SK-N-SH treated with all-trans-retinoic acid at 6 μM for 48 hours (cell line): ENCODE measurements at places on chromosomes 3 and 15.

GRCh38 chr3:168722091-168722490, 626.4 kb upstream of the GOLIM4 start:
- no peak for ATAC-seq

GRCh38 chr3:70728311-70728710, 415.9 kb upstream of the MDFIC2 start:
- no peak for ATAC-seq

GRCh38 chr3:100254168-100254777, 6.5 kb upstream of the TBC1D23 start:
- peak; percentile 96 for ATAC-seq

DNA sequence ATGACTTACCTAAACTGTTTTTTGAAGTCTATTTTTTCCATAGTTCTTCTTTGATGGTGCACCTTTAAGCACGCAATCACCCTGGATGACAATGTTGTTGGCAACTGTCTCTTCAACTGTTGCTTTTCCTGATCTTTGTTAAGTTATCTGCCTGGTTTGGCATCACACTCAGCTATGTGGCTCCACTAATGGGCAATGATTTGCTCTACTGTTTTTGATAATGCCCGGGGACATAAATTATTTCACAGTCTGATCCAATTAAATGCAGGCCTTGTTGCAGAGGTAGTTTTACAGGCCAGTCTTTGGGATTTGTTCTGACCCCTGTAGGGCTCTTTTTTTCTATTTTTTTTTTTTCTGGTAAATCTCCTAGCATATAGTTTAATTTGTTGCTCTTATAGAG, 436.3 kb downstream of the ZNF385D start:
- no peak for ATAC-seq

DNA sequence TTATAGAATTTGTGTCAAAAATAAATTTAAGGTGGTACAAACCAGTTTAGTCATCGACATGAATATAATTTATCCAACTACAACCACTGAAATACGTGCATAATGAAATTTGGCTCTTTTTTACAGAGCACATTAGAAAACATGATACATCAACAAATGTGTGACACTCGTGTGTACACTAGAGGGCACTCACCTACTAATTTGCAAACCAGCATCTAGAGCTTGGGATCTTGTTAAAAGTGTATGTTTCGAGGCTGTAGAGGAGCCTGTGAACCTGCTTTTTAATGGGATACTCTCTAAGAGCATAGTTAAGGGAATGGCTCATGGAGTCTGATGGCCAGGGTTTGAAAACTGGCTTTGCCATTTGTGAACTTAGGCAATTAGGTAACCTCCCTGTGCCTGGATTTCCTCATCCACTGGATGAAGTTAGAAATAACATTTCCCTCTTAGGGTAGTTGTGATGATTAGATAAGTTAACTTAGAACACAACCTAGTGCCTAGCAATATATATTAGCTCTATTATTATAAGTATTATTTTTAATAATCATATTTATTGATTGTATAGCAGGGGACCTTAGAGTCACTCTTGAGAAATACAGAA, 8.8 kb upstream of the CPOX start:
- peak; percentile 98 for ATAC-seq

GRCh38 chr3:50163572-50164455, 8.7 kb downstream of the SEMA3F start:
- peak; percentile 76 for ATAC-seq

- peak; percentile 19 for ATAC-seq
Observed at GRCh38 chr3:23202203-23202920, 765 bp upstream of the UBE2E2 start.

- ATAC-seq: peak; percentile 83
Observed at GRCh38 chr15:57158589-57158988, 217.7 kb upstream of the CGNL1 start.

GRCh38 chr15:63892794-63893441, 59.2 kb upstream of the HERC1 start:
- no peak for ATAC-seq

DNA sequence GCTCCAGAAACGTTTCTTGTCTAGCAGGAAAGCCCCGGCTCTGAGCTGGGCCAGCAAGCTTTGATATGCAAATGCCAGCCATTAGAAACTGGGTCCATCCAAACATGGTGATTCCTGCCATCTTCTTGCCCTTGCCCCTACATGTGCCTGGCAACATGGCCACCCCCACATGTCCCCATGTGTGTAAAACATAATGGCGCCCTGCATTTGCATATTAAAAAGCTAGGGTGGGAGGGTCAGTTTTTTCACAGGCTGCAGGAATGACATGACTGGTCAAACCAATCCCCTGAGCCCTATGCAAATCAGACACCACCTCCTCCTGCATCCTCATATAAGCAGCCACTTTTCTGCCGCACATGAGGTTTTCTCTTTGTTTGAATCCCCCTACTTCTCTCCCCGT, 21.2 kb downstream of the GPR156 start:
- ATAC-seq: no peak

DNA sequence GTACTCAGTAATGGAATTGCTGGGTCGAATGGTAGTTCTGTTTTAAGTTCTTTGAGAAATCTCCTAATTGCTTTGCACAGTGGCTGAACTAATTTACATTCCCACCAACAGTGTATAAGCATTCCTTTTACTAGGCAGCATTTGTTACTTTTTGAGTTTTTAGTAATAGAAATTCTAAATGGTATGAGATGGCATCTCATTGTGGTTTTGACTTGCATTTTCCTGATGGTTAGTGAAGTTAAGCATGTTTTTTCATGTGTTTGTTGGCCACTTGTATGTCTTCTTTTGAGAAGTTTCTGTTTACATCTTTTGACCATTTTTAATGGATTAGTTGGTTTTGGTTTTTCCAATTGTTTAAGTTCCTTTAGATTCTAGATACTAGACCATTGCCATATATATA, 28.4 kb downstream of the TP63 start:
- no peak for ATAC-seq

- no peak for ATAC-seq
Observed at GRCh38 chr3:153315781-153316180, 153.8 kb downstream of the RAP2B start.

DNA sequence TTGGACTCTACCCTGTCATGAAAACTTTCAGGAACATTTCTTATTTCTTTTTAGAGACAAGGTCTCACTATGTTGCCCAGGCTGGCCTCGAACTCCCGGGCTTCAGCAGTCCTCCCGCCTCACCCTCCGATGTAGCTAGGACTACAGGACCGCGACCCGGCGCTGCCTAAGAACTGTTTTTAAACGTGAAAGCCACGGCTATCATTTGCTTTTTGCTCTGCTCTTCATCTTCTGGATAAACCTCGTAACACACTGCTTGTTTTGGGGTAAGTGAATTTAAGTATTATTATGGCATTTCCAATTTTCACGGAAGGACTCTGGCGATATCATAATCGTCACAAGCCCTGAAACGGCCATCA, 14.3 kb upstream of the CCNL1 start:
- ATAC-seq: peak; percentile 4; the same call in 2 of the 3 replicates

GRCh38 chr3:114496874-114497273, 203.0 kb downstream of the TIGIT start:
- ATAC-seq: no peak

DNA sequence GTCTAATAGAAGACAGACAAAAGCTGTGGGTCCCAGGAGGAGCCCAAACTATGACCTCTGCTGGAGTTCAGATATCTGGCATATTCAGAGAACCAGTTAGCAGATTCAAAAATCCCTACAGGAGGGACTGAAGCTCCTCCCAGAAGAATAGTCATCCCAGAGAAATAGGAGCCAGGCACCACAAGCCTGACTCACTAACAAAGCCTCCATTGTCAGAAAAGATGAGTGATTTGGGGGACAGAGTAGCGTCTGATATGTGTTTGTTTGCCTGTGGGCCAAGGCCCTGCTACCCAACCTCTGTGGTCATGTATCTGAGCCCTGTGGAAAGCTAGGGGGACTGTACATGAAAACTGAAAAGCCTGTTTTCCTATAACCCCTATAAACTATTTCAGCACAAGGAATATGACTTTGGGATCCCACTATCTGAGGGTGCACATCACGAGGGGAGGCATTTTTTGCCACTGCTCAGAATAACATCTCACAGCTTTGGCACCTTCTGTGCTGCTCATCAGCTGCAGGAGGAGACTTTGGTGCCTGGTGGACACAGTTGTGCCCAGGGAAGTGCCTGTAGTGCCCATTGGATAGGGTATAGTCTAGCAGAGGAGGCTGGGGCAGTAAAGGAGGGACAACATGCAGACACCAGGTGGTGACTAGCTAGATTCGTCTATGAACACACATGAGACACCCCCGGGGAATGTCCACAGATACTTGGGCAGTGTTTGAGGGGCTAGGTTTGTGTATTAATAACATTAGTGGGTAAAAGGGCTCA, 9.7 kb upstream of the LARP6 start:
- peak; percentile 91 for ATAC-seq

DNA sequence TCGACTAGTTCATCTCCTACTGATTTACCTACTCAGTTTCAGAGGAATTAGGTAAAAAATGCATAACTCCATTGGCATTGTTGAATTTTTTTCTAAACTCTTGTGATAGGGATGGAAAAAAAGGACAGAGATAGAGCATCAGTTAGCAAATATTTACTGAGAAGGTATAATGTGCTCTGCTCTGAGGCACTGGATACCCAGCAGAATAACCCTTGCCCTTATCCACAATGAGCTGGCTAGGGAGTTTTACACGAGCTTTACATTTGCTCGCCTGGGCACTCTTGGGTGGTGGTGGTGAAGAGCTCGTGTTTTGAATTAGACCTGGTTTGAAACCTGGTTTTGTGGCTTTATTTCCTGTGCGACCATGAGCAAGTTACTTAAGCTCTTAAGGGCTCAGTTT, 149.6 kb downstream of the RORA start:
- ATAC-seq: no peak

GRCh38 chr3:125381743-125382142, 6.6 kb upstream of the ZNF148 start:
- peak; percentile 89 for ATAC-seq
